Activated CD4-positive, alpha-beta memory T cell treated with anti-CD3 and anti-CD28 coated beads, Interleukin-2, amount 10 ng/mL, durations not matched to agents 7 days and 5 days (primary cell): ENCODE measurements at places on chromosomes 1 and 21.

DNA sequence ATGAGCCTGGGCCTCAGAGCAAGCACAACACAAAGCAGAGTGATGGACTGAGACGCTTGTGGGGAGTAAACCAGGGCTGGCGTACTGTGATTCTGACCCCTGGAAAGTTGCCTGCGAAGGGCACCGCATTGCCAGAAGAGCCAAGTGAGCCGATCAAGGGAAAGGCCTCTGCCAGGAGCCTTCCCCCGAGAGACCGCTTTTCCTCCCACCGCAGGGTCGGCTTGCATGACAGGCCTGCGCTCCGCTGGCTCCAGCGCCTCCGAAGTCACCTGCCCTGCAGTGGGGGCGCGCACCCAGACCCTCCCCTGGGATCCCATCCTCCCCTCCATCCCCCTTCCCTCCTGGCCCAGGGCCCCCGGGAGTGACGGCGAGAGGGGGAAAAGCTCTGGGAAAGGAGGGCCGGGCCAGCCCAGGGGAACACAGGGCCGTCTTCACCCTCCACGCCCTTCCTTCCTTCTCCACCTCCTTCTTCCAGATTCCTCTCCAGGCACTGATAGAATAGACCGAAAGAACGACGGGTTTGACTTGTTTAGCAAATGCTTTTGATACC is 165.0 kb downstream of the TRIM33 start:
- DNase-seq = no peak

GRCh38 chr1:214552174-214552608 is 789 bp upstream of the PTPN14 start:
- DNase-seq = no peak

GRCh38 chr1:175984813-175985212 is 222.3 kb downstream of the COP1 start:
- no peak for DNase-seq

- no peak for DNase-seq
Observed at GRCh38 chr1:159071970-159072582, 4.5 kb downstream of the AIM2 start.

DNA sequence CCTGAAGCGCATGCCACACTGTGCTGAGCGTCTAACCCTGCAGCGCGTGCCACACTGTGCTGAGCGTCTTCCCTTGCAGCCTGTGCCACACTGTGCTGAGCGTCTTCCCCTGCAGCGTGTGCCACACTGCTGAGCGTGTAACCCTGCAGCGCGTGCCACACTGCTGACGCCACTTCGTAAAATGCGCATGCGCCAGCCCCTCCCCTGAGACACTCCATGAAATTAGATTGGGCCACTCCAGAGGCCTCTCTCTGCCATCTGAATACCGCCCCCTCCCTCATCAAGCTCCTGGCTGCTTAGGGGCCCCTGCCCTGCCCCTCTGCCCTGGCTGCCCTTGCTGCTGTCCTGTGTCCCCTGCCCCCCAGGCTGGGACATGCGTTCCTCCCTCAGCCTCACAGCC is 84.8 kb downstream of the POFUT2 start:
- no peak for DNase-seq

GRCh38 chr1:188065917-188066316 is 1237.2 kb downstream of the PLA2G4A start:
- no peak for DNase-seq

DNA sequence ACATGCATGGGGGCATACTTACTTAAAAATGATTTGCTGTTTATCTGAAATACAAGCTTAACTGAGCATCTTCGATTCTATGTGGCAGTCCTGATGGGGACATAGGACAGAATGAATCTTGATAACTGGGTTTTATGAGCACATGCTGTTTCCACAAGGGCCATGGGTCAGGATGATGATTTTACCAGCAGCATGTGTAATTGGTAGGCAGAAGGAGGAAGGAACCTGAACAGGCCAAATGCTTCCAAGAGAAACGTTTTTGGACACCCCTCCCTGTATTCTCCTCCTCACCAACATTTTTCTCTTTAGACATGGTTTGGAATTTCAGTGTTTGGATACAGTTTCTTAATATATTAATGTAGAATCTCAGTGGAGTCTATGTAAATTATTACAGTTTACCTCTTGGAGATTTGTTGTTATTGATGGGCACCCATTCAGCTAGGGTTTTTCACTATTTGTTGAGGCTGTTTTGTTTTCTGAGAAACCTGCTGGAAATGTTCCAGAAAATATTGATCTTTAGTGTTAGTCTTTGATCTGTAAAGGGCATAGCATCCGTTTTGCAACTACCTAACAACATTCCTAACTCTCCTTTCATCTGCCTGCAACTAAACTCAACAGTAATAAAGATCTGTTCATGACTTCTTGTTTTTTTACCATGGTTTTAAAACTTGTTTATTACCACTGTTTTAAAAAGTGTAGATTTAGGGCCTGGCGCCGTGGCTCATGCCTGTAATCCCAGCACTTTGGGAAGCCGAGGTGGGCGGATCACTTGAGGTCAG is 42.0 kb downstream of the TBCE start:
- no peak for DNase-seq

DNA sequence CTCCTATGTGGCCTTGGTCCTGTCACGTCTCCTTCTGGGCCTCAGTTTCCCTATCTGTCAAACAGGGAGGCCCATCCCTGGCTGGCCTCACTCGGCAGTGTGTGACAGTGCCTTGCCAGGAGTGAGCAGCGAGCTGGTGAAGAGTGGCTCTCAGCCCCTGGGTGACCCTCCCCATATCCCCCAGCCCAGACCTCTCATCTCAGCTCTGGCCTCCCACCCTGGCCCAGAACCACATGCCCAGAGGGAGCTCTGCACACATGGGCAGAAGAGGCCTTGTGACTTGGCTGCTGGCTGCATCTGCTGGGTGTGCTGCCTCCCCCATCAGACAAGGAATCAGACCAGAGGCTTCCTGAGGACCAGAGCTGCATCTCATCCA is 19.5 kb upstream of the PADI1 start:
- DNase-seq = no peak

DNA sequence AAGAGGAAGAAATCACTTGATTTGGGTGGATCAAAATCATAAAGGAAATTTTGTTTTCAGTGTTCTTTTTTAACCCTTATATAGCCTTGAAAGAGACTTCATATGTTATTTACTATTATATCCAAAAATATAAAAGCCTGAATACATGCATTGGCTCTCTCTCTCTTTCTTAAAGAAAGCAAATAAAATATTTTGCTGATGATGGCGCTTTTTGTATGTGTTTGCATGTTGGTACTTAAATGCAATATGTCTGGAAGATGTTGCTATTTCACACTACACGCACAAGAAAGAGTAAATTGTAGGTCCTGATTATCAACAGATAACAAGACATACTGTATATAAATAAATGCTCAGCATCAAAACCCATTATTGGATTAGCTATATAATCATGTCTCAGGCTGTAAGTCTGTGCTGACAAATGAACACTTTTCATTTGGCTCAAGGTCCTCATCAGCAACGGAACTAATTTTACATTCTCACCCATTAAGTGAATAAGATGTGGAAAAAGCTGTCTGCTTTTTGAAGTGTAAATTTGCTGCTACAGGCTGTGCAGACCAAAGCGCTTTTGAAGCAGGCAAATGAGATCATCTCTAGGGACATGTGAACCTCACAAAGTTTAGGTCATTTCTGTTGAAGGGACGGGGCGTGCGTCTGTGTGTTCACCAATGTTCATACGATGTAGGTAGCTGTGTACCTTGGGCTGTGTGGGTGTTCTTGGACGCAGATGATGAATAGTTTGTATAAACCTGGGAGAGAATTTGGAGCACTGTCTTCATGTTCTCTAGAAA is 122.4 kb upstream of the LMO4 start:
- no peak for DNase-seq

DNA sequence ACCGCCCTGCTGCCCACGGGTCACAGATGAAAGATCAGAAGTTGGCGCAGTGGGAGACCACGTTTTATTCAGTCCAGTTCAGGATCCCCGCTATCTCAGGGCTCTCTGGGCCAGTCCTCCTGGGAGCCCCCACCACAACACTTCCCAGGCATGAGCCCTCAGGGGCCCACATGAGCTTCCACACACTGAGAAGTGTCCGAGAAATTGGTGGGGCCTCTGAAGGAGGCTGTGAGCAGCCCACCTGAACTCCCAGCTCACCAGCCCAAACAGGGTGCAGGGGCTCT is 12.1 kb downstream of the TRIM46 start:
- DNase-seq = no peak

GRCh38 chr1:206578068-206578977 is 33.9 kb downstream of the EIF2D start:
- DNase-seq = no peak

- no peak for DNase-seq
Observed at GRCh38 chr1:175591083-175591743, 152.2 kb downstream of the TNR start.

GRCh38 chr1:236540813-236541465 is 17.2 kb downstream of the LGALS8 start:
- DNase-seq = no peak

GRCh38 chr1:145997016-145997717 is 788 bp upstream of the TXNIP start:
- DNase-seq = peak; percentile 61

DNA sequence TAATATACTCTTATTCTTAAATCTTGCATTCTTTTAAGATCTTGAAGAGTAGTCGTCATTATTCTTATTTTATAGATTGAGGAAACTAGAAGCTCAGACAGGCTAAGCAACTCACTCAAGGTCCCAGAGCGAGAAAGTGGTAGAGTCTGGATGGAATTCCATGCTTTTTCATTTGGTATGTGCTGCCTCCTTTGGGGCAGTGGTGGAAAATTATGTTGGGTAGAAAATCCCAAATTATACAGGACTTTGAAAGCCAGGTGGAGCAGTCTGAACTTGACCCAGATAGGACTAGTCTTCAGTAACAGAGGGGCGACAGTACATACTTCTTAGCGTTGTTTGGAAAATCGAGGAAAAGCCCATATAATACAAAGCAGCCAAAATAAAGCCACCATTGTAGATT is 205.6 kb downstream of the ATG4C start:
- no peak for DNase-seq
